ENCODE measurements at places on chromosomes 11 and 22. TPM values are rescaled to one million over a fixed set of nuclear protein-coding genes. Genes with fewer than 3 reads are reported as not detected.

Gene SMTNL1
- total RNA-seq, result not detected

Gene SVIP
- 8.8 TPM for total RNA-seq

Gene PMM1
- total RNA-seq, result 24.2 TPM

Gene SMC1B
- total RNA-seq, result 0.59 TPM

Gene TRIM6
- 3.1 TPM for total RNA-seq

Gene OR52H1
- not detected for total RNA-seq

- DNase-seq, result no peak
These were observed 20.2 kb upstream of the SPATA19 start for GRCh38 chr11:133865466-133865865.

DNA sequence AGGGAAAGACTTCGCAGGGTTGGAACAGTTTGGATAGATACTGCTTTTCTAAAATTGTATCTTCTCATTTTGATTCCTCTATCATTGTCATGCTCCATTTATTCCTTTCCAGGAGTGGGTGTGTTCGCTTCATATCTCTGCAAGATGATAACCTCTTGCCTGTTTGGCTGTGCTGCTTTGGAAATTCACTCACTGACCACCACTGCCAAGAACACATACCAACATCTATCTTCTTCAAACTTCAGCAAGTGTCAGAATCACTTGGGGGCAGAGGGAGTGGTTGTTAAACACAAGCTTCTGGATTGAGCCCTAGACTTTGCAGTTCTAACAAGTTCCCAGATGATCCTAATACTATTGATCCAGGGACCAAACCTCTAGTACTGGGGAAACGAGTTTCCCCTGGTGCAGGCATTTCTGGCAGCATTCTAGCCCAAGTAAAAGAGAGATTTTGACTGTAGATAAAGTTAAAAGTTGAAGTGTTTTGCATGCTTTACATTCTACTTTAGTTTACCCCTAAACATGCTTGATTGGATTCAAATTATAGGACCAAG, 11.5 kb upstream of the DKK3 start:
- DNase-seq, result no peak

DNA sequence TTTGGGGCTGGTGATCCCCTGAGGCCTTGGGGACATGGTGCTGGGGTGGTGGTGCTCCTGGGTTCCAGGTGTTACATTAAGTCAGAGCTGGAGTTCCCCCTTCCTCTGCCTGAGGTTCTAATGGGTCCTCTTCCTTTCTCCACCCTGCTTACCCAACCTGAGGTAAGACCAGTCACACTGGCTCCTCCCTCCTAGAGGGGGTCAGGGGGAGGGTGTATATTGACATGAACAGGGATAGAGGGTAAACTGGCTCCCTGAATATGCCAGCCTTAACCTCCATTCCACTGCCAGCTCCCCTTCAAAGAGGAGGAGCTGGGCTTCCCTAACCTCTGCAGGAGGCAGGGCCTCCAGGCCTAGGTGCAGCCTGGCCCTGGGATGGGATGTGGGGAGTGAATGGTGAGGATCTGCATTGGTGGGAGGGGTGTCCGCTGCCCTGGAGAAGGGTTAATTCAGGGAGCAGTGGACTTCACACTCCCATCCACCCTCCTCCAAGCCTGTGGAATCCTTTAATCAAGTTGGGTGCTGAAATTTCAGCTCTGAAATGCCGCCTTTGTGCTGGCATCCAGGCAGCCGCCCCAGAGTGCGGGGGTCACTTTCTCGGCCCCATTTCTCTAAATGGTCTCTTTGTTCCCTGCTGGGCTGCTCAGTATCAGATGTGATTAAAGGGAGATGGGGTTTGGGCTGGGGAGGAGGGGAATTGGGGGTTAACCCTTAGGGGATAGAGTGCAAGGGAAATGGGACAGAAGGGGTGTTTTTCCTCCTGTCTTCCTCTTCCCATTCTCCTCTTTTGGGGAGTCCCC, 15.2 kb downstream of the POLR2F start:
- DNase-seq, result peak; percentile 24

- DNase-seq, result peak; percentile 47
These were observed 44.3 kb downstream of the BLID start for GRCh38 chr11:122071709-122072202.

GRCh38 chr11:134592391-134592990, 180.4 kb upstream of the B3GAT1 start:
- DNase-seq, result no peak

DNA sequence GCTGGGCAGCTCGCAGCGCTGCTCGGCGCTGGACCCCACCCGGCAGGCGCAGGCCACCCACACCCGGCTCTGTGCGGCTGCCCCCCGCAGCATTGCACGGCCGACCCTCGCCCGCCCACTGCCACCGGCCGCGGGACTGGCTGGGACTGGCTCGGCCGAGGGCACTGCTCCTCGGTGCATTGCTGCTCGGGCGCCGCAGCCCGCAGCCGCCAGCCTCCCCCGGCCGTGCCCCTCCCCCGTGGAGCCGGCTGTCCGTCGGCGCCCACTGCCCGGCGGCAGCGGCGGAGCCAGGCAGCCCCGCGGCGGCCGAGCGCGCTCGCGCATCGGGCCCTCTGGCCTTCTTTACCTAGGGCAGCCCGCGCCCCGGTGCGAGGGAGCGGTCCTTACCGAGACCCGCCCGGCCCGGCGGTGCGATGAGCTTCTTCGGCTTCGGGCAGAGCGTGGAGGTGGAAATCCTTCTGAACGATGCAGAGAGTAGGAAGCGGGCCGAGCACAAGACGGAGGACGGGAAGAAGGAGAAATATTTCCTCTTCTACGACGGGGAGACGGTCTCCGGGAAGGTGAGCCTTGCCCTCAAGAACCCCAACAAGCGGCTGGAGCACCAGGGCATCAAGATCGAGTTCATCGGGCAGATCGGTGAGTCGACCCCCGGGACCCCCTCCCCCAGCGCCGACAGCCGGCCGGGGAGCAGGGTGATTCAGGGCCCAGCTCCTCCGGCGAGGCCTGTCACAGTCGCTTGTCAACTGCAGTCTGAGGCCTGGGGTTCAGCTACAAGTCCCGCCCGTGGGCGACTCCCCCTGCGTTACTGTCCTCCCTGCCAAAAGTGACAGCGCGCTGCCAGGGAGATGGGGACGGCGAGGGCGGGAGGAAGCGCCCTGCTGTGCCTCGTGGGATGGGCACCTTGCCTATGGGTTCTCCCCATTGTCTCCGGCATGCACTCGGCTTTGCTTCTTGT, 516 bp downstream of the VPS26B start:
- DNase-seq, result peak; percentile 57

DNA sequence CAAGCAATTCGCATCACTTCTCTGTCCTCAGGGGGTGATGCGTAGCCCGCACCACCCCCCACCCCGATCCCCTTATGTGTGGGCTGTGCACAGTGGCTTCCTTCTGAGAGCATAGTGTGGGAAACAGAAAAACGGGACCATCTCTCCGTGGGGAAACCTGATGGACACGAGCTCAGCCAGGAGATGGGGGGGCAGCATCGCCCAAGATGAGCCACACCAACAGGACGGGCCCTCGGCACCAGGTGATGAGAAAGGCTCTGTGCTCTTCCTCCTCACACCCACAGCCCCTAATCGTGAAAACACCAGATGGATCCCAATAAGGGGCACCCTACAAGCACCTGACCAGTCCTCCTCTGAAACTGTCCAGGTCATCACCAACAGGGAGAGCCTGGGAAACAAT, 153.6 kb downstream of the SHANK2 start:
- no peak for DNase-seq

DNA sequence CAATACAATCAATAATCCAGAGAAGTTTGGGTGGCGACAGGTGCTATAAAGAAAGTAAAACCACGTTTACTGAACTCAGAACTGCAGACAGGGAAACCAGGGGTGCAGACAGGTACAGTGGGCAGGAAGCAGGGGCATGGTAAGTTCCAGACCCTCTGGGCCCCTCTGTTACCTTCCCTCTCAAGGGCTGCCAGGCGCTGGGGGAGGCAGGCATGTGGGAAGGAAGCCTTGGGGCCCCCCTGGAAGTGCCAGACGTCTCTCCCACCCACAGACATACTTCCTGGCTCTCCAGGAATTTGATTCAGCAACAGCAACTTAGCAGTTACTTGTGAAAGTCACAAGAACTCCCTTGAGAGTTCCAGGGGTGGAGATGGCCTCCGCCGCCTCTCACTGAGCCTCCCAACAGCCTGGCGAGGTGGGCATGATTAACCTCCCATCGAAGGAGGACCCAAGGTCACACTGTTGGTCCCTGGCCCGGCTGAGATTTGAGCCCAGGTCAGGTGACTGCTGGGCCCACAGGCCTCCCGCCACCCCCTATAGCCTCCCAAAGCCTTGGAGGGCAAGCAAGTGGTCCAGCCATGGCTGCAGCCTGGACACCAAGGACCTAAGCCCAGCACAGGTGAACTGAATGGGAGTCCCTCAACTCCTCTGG, 14.1 kb upstream of the TSKU start:
- no peak for DNase-seq

- DNase-seq, result no peak
These were observed 21.3 kb downstream of the IFITM10 start for GRCh38 chr11:1728931-1729691.
